Stimulated activated CD8-positive, alpha-beta memory T cell treated with anti-CD3 and anti-CD28 coated beads, Interleukin-4, amount 100 ng/mL, for 1 hour (primary cell): ENCODE measurements at places on chromosomes 4 and X.
A peak's percentile ranks its signal among the peaks of the same experiment; 100 is the strongest.

DNA sequence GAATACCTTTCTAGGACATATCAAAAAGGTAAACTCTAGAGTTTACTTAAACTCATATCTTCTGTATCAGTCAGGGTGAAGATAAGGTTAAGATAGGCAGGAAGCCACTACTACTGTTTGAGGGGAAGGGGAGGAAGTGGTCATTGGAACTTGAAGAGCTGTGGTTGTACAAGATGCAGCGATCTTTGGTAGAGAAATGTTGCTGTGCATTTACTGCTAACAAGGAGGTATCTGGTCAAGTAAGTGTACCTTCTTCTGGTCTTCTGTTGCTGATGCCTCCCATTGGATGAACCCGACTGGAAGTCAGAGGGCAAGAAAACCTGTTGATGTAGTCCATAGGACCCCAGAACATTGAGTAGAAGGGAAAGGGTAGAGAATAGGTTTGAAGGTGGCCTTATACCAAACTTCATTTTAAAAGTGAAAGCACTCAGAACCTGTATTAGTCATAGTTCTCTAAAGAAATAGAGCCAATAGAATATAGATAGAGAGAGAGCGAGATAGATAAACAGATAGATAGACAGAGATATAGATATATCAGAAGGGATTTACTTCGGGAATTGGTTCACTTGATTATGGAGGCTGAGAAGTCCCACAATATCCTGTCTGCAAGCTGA, 47.9 kb upstream of the TSPAN5 start:
- DNase-seq: peak; percentile 3

- no peak for DNase-seq
Observed at GRCh38 chr4:95507147-95507546, 41.6 kb downstream of the UNC5C start.

DNA sequence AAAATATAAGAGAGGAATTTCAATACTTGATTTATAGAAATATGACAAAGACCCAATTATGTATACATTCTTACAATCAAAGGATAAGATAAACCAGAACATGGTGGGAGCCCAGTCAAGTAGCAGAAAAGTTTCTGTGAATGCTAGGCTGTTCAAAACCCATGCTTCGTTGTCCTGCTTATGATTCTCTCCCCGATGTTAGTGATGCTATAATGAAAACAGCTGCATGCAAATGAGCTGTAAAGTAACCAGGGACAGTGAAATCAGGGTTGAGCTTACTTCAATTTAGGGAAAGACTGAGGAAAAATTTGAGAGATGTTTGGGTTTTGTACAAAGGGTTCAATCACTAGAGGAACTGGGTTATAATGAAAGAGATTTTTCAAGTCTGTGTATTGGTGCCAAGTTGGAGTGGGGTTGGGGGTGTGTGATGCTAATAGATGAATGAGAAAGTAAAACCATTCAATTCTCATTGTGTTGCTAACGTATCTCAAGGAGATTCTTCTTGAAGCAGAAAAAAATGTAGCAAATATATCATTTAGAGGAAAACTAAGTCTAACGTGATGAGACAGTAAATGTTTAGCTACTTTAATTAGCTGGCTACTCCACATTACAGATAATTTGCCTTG, 59.3 kb upstream of the PPP1R2C start:
- no peak for DNase-seq

GRCh38 chr4:17397611-17398010, 114.3 kb downstream of the QDPR start:
- no peak for DNase-seq

DNA sequence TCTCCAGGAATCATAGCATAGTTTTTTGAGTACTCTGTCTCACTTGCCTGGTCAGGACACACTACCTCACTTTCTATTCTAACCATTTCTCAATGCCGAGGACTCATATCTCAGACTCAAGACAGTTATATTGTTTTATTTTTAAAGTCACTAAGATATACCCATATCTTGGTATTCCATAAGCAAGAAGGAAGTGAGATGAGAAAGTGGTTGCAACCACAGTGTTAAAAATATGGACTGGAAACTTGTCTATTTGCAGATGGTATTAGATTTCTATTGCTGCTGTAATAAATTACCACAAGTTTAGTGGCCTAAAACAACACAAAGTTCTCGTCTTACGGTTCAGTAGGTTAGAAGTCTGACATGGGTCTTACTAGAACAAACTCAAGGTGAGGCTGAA, 344.8 kb upstream of the MAGEB2 start:
- DNase-seq: no peak

GRCh38 chrX:38626296-38626695, 65.0 kb downstream of the TSPAN7 start:
- no peak for DNase-seq

DNA sequence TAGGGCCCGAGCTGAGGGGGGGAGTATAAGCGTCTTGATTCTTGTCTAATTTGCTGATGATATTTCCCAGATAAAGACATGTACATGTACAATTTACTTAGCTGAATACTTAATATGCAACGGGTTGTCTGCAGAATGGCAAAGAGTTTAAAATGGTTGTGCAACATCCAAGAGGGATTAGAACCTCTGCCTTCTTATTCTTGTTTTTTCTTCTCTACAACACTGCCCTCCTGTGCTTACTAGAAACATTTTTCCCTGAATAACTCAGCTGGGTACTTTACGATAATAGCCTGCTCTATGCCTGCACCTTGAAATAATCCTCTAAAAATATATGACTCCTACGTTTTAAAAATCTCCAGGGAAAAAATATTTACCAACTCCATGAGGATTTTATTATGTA, 41.8 kb downstream of the INTS12 start:
- no peak for DNase-seq

DNA sequence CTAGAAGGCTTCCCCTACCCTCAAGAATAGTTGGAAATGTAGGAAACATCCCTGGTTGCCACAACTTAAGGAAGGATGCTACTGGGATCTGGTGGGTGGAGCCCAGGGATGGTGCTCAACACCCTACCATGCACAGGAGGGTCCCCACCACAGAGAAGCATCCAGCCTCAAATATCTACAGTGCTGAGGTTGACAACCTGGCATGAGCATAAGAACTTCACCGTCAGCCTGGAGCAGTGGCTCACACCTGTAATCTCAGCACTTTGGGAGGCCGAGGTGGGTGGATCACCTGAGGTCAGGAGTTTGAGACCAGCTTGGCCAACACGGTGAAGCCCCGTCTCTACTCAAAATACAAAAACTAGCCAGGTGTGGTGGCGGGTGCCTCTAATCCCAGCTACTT, 24.0 kb upstream of the ASMTL start:
- DNase-seq: no peak

GRCh38 chr4:74768857-74769525, 25.3 kb downstream of the BTC start:
- no peak for DNase-seq

GRCh38 chrX:8204169-8204935, 33.3 kb upstream of the VCX2 start:
- DNase-seq: no peak

DNA sequence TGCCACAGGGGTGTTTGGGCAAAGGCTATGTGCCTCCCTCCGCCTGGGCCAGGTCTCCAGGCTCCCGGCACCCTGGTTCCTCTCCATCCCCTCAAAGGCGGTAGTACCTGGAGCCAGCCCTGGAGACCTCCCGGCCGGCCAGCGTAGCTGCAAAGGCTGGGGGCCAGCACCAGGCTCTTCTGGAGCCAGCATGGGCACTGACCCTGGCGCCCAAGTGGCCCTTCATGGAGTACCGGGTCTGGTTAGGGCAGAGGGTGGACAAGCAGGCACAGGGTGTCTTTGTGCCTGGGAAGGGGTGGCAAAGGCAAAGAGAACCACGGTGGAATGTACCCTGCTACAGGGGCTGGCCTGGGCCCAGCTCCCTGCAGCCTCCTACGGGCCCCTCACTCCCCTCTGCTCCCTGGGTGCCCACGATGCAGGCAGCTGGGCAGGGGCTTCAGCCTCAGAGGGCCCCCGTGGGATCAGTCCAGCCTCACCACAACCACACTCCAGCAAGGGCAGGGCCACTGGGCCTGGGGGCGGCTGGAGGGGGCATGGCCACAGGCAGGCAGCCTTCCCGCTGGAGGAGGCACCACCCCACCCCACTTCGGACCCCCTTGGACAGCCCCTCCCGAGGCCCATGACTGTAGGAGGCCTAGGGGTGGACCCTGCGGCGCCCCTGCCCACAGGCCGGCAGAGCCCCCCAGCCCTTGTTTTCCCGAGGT, 112.9 kb upstream of the NKX1-1 start:
- DNase-seq: no peak

DNA sequence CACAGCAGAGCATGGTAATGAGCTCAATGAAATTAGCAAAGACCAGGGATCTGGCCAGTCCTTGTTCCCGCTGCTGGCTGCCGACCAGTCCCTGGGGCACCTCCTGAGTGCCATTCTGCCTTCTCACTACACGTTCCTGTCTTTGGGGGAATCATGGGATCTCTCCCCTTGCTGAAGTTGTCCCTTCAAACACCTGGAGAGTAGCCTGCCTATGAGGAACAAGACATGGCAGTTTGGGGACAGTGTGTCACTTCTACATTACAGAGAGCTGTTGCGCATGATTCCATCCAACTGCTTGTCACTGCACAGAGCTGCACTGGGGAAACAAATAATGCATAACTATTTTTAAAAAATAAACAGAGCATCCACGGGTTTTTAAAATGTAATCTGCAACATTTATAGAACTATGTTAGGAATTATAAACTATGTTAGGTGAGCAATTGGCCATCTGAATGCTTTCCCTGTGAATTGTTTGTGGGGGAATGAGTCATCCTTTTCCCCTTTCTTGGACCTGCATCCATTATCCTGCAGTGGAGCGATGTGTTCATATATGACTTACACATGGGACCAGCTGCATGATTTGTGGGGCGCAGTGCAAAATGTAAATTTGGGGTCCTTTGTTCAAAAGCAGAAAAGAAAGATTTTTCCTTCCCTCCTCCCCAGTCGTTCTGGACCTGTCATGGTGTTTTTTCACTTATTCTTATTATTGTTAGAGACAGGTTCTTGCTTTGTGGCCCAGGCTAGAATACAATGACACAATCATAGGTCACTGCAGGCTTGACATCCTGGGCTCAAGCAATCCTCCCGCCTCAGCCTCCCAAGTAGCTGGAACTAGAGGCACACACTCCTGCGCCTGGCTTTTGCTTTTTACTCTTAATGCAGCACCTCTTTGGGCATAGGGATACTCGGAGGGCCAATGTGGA, 115.0 kb upstream of the TBL1X start:
- DNase-seq: no peak

- no peak for DNase-seq
Observed at GRCh38 chrX:32480019-32480418, 731.3 kb downstream of the DMD start.

DNA sequence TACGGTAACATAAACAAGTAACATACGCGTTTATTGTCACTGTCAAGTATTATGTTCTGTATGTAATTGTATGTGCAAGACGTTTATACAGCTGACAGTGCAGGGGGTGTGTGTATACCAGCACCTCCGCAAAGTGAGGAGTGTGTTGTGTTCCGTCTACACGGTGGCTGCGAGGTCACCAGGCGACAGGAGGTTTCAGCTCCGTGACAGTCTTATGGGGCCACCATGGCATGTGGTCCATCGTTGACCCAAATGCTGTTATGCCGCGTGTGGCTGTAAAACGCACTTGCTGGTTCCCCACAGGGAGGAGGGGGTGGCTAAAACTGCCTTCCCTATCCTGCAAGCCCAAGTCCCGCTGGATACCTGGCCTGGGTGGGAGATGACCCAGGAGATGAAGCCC, 25.0 kb downstream of the NSG1 start:
- no peak for DNase-seq

DNA sequence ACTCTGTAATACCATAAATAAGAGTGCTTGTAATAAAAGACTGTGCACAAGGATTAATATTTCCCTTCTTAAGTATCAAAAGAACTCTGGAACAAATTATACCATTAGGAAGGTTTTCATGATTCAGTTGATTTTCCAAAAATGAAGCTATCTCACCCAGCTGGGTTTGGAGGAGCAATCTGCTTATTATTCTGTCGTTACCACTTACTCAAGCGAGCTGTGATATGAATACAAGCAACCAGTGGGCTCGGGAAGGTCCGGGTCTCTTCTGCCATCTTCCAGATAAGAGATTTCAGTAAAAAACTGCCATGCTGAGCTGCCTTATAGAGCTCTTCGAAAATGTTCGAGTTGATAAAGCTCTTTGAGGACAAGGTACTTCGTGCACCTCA, 15.3 kb downstream of the SMIM20 start:
- no peak for DNase-seq

GRCh38 chrX:113545040-113545439, 704.4 kb upstream of the AMOT start:
- DNase-seq: no peak

DNA sequence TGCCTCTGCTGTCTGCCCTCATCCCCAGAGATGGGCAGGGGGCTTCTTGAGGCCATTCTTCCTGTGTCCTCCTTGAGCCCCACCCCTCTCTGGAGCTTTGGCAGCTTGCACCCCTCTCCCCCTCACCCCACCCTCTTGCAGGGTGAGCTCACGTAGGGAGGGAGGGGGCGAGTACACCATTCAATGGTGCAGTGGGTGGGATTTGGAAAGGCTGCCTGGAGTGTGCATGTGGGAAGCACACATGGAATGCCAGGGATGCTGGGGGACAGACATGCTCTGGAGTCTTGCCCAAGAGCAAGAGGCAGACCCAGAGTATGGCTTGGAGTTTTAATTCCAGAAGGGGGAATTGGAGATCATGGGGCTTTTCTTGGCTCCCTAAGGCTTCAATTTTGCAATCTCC, 5.6 kb downstream of the PAK3 start:
- DNase-seq: no peak

DNA sequence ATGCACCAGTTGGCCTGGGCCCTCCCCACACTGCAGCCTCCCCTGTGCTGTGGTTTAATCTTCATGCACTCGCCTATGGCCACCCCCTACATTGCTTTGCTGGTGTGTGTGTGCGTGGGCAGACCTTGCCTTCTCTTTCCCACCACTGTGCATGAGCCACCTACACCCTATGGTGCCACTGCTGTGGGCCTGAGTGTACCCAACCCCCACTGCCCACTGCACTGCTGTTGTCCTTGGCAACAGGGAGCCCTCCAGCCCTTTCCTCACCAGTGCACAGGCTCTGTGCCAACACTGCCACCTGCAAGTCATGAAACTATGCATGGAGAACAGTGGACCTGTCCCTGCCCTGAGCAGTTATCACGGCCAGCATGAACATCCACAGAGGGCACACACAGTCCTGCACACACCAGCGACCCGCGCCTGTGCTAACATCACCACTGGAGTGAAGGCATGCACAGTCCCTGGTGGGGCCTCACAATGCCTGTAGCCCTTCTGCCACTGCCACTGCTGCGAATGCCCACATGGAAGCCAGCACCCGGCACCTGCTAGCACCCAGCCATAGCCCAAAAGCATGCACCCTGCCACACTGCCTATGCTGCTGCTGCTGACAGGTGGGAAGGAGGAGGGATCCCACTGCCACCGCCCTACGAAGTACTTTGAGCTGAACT, 237.8 kb upstream of the ARSJ start:
- no peak for DNase-seq

GRCh38 chrX:67780694-67781109, 236.9 kb downstream of the AR start:
- no peak for DNase-seq

DNA sequence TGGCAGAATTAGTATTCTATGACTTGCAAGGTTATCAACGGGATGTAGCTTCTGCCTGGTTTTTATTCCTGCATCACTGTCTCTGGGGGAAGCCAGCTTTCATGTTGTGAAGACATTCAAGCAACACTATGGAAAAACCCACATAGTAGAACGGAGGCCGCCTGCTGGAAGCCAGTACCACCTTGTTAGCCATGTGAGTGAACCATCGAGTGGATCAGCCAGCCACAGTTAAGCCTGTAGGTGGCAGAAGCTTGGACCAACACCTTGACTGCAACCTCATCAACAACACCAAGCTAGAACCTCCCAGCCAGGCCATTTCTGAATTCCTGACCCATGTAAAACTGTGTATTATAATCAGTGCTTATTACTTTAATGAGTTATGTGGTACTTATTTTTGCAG, 538.2 kb downstream of the KCNIP4 start:
- DNase-seq: no peak
